ENCODE measurements at places on chromosomes 13 and 19.
A peak's percentile ranks its signal among the peaks of the same experiment; 100 is the strongest.

GRCh38 chr19:39194832-39195542 lies 1.8 kb upstream of the NCCRP1 start:
- DNase-seq: no peak

GRCh38 chr13:100662468-100663211 lies 12.0 kb downstream of the TMTC4 start:
- no peak for DNase-seq

DNA sequence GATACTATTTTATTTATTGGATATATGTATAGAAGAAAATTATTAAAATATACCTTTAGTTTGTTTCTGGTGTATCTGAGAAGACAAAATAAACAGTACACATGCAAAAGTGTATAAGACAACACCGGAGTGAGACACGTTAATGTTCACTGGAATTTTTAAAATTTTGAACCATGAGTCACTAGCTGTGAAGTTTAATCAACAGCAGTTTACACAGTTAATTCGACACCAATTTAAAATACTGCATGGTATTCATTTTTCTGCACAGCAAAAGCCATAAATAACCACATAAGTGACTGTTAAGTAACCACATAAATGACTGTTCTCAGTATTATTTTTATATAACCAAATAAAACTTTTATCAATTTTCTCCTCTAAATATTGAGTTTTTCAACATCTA lies 418.7 kb upstream of the NBEA start:
- DNase-seq: no peak

- DNase-seq: no peak
Measured at GRCh38 chr13:84487752-84488151, 605.5 kb upstream of the SLITRK1 start.

DNA sequence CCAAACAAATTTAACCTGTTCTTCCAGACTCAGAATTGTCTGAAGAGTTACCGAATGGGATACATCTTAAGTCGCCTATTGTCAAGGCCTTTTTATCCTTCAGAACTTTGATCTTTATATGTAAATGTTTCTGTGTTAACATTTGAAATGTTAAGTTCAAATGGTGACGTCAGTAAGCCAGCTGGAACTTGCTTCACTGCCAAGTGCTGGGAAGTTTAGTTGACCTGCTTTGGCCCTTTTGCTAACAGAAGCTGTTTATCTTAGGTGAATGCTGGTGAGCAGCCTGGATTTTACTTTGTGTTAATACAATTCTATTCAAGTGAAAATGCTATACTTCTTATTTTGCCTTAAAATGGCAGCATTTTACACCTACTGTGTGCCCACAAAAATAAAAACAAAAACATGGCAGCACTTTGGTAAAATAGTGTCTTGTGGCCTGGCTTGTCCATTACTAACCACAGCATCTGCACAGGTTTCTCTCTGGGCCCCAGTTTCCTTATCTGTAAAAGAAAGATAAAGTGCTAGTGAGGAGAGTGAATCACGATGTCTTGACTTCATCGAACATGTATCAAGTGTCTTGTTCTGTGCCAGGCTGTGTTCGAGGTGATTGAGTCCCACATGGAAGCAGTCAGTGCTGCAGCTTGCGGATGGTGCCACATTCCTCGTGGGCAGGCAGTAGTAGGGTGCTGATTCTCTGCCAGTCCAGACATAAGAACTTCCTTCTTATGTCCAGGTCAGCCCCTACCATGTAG lies 2.2 kb downstream of the NAXD start:
- DNase-seq: no peak

DNA sequence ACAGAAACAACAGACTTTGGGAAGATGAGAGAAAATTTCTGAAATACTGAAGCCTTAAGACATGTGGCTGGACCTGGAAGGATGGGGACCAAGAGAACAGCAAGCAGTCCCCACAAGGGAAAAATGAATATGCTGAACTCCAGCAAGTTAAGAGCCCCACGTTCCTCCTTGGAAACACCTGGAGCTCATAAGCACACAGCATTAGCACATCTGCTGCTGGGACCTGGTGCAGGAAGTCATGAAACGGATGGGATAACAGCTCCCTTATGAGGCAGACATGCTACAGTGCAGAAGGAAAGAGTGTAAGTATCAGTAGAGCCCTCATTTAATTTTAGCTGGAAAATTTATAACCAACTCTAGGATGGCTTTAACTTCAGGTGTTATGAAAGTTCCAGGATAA lies 67.3 kb downstream of the SLC15A1 start:
- DNase-seq: no peak

- DNase-seq: no peak
Measured at GRCh38 chr13:85367887-85368286, 431.3 kb downstream of the SLITRK6 start.

GRCh38 chr19:54179921-54180461 lies 7.0 kb upstream of the TMC4 start:
- no peak for DNase-seq

DNA sequence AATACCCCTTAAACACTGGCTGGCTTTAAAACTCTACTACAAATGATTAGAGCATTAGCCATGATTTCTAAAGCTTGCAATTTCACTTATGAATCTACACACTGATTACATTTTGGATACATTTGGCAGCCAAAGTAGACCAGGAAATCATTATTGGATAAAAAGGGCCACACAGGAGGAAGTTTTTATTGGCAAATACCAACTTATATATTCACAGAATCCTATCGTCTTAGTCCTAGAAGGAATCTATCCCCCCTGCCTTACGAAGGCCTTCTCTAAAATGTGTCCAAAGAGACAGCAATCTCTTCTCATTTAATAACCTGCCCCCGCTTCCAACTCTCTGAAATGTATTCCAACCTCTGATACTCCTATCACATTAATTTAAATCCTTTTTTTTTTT lies 52.5 kb downstream of the KLF5 start:
- DNase-seq: no peak

GRCh38 chr19:51417810-51418157 lies 342 bp upstream of the SIGLEC10 start:
- DNase-seq: no peak

- no peak for DNase-seq
Measured at GRCh38 chr19:57245959-57246358, 5.5 kb downstream of the ZNF805 start.

GRCh38 chr13:76887076-76887563 lies 915 bp upstream of the KCTD12 start:
- no peak for DNase-seq

- DNase-seq: no peak
Measured at GRCh38 chr13:64529874-64530485, 2700.2 kb downstream of the PCDH9 start.

DNA sequence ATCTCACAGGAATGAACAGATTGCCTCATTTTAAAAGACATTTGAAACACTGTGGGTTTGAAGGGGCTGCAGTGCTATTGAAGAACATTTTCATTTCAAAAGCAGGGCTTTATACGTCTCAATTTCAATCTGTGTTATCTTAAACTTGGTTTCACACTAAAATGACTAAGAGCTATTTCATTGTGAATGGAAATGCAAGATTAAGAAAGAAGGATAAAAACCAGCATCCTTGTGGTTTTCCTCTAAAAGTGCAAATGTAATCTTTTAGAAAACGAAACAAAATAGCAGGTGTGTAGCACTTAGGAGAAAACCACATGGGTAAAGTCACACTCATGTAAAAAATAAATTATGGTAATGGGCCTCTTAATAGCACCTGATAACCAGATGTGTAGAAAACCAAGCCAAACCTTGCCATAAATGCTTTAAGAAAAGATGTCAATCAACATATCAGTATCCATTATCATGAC lies 397.7 kb downstream of the GPC6 start:
- no peak for DNase-seq

DNA sequence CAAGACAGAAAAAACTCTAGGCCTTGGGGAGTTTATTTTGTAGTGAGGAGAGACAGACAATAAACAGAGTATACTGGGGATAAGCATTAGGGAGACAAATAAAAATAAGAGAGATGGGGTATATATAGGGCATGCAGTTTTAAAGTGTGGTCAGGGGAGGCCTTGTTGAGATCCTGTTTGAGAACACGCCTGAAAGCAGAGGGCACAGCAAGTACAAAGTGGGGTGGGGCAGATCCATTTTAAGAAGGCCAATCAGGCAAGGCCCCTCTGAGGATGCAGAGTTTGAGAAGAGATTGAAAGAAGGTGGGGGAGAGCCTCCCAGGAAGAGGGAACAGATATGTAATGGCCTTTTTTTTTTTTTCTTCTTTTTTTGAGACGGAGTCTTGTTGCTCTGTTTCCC lies 2.1 kb downstream of the PPP2R1A start:
- DNase-seq: no peak

GRCh38 chr13:98386637-98387036 lies 190.3 kb downstream of the STK24 start:
- no peak for DNase-seq

DNA sequence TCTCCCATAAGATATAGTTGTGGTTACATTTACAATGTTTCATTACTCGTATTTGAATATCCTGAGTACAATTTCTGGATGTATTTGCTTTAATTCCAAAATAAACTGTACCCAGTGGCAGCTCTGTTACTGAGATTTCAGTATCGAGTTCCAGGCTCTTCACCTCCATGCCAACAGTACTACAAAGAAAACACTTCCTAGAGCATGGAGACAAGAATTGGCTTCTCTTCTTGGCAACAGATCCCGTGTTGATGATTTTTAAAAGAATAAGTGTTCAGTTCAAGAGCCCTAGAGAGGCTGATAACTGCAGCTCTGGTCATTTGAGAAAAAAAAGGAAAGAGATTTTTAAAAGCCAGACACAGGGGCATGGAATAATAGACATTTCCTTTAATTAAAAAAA lies 302.8 kb downstream of the EFNB2 start:
- DNase-seq: no peak

GRCh38 chr13:40983725-40984667 lies 35.1 kb downstream of the ELF1 start:
- no peak for DNase-seq

GRCh38 chr13:71661921-71662320 lies 205.1 kb downstream of the DACH1 start:
- no peak for DNase-seq

GRCh38 chr19:19627621-19628500 lies at the start of gene LPAR2:
LPAR2 (minus strand) TSS chr19:19628220; CDS start chr19:19627275, 945 bp downstream.
- peak; percentile 72 for DNase-seq

- DNase-seq: no peak
Measured at GRCh38 chr19:19303411-19303810, 16.9 kb downstream of the SUGP1 start.

GRCh38 chr13:102131246-102131645 lies 270.6 kb downstream of the FGF14 start:
- no peak for DNase-seq

DNA sequence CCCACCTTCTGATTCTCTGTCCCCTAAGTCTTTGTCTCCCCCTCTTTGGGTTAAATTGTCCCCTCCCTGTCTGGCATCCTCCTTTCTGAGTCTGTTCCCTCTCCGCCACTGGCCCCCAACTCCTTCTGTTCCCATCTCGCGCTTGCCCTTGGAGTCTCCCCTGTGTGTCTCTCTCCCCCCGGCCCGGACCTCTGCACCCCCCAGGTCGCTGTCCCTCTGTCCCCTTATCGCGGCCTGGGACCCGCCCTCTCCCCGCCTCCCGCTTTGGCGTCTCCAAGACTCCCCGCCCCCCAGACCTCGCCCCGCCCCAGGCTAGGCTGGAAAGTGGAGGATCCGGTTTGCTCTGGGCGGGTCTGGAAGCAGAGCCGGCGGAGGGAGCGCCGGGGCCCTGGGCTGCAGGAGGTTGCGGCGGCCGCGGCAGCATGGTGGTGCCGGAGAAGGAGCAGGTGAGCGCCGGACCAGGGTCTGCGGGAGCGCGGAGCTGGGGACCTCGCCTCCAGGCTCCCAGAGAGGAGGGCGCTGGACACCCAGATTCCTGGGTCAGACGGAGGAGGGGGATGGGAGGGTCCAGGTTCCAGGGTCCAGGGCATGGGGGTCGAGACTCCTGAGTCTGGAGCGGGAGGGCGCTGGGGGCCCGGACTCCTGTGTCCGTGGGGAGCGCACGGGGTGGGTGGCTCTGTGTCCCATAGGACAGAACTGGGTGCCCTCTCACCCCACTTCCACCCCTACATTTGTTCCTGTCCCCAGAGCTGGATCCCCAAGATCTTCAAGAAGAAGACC lies at the start of gene TRPM4:
Gene TRPM4, plus strand, starts transcription at position 348 of the 780 bp plus-strand sequence. Its CDS starts 75 bp downstream, at position 423.
- DNase-seq: peak; percentile 52

DNA sequence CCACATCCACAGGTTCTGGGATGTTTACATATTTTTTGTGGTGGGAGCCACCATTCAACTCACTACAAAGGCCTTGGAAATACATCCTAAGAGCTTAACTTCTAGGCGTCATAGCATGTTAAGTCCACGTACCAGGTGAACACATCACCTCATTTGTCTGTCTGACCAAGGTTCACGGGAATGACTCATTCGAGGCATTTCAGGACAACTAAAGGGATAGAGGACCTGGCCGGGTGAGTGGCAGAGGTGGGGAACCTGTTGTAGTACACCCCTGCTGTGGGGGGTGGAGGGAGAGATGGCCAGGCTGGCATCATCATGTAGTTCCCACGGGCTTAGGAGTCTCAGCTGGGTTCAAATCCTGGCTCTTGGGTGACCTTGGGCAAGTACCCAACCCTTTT lies 51.5 kb downstream of the BICRA start:
- DNase-seq: no peak

- DNase-seq: no peak
Measured at GRCh38 chr13:36571444-36571843, 102.4 kb upstream of the SERTM1 start.

- DNase-seq: no peak
Measured at GRCh38 chr19:45187421-45188100, 9.0 kb downstream of the BLOC1S3 start.

DNA sequence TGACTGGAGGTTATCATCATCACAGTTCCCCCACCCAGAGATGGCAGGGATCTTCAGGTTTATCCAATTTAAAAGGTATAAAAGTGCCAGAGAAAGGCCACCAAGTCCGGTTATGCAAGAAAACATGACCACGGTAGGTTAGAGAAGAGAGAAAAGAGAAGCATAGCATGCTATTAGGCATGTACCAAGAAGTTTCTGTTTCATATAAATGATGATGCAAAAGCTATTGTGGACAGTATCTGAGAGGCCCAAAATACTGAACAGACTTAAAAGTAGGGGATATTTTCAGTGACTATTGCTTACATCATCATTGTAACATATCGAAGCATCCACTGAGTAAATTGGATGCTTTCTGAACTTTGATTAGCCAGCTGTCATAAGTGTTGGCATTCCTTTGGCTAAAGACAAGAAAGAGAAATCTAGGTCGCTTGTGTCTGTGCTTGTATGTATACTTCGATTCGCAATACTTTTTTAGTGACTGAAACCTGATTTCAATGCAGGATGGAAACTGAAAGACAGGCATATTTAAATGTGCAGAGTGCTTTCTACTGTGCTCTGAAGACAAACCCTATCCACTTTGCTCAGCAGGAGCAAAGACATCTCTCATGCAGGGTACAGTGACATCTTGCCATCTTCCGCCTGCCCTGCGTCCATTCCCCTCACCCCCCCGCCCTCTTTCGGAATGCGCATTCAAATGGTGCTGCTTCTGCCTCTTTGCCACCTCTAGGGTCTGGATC lies 180.3 kb downstream of the SHISA2 start:
- no peak for DNase-seq

Measured in activated naive CD4-positive, alpha-beta T cell treated with Interleukin-2 at 50 U/mL for 16 hours (primary cell).